ENCODE measurements at places on chromosomes 16 and 17.

GRCh38 chr16:80200079-80200478, 340.7 kb upstream of the DYNLRB2 start:
- no peak for DNase-seq

GRCh38 chr17:563616-564015, 151.0 kb downstream of the VPS53 start:
- DNase-seq = no peak

GRCh38 chr16:67394155-67395104, 1.1 kb upstream of the TPPP3 start:
- DNase-seq = no peak

DNA sequence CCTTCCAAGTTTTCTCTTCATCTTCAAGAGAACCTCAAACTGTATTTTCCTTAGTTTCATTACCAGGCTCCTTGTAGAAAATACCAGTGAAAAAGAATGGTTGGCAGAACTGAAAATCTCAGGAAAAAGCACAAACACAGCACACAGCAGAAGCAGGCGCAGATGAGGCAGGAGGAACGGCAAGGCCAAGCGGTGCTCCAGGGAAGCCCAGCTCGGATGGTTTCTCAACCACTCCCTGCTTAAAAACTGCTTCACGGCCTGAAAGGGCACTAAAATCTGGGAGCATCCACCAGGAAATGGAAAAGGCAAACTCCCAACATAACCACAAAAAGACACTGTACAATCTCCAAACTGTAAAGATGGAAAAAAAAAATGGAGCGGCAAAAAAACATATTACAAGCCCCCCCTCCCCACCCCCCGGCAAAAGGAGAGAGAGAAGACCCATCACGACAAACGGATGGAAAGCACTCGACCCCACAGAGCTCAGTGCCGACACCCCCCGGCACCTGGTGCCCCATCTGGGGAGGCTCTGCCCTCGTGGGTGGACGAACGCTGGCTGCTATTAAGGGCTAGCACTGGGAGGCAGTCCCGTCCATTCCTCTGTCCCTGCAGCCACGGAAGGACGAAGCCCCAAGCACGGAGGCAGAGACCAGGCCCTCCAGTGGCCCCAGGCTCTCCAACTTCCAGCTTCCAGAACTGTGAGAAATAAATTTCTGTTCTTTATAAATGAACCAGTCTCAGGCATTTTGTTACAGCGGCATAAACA, 127.5 kb downstream of the ZNF778 start:
- DNase-seq = no peak

GRCh38 chr17:27533874-27534815, 77.9 kb downstream of the KSR1 start:
- no peak for DNase-seq

- DNase-seq = no peak
These were observed 70.1 kb downstream of the COPRS start for GRCh38 chr17:31788956-31789355.

DNA sequence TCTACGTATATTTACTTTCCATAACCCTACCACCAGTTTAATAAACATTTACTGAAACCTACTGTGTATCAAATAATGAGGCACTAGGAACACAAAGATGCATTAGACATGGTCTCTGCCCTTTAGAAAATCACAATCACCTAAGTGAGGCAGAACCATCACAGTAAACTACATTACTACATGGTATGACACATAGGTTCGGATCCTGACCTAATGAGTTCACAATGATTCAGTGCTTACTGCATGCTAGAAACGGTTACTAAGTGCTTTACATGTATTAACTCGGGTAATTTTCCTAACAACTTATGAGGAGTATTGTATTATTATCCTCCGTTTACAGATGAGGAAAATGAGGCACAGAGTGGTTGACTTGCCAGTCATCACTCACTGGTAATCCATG, 5.2 kb upstream of the SYNRG start:
- no peak for DNase-seq

DNA sequence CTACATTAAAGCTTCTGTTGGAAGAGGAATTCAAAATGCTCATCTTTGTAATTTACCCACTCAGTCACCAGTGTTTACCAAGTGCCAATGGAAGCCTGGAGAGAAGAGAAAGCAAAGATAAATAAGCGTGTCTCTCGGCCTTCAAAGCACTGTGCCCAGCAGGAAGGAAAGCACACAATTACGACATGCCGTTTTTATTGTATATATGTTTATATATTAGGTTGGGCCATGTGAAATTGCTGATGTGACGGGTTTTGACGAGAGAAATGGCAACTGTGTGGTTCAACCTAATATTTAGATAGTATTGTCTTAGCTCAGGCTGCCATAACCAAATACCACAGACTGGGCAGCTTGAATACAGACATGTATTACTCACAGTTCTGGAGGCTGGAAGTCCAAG, 79.3 kb upstream of the HSBP1 start:
- no peak for DNase-seq

GRCh38 chr17:47894498-47895346, 1.3 kb upstream of the SP2 start:
- DNase-seq = no peak

DNA sequence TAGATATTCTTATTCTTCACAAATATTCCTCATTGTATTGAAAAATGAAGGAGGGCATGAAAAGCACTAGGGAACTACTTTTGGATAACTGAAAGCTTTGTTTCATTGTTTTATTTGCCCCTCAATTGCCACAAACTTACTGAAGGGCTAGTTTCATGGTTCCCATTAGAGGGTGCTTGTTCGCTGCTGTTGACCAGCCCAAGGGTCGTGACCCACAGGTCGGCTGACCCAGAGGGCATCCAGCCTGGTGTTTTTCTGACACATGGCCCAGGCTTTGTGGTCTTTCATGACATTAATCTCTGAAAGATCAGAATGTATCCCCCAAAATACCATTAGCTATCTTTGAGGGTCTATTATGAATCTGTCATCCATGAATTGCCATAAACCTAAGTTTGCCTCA, 30.0 kb downstream of the DGKE start:
- no peak for DNase-seq

GRCh38 chr16:87196661-87197060, 120.5 kb downstream of the C16orf95 start:
- no peak for DNase-seq
